ENCODE measurements at places on chromosomes 3 and 15.

DNA sequence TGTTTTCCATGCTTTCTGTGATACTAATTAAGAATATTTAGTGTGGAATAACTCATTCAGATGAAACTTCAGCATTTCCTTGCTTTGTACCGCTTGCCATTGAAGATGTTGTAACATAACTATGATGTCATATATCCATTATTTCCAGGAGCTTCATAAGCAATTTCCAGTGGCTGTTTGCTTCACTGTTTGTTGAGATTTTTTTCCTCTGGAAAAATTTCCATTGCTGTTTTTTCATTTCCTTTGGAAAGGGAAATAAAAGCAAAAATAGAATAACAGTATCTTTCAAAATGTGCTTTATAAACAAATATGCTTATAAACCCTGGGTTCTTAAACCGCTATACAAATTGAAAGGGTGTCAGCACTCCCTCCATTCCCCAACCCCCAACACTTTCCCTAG, 319.6 kb upstream of the SEMA6D start:
- no peak overlapping the region for H3K4me3 ChIP-seq
- no peaks in the 10 kb centered on the region for H3K27me3 ChIP-seq
- H3K4me1 ChIP-seq: no peaks in the 10 kb centered on the region
- H3K27ac ChIP-seq: no peak overlapping the region

GRCh38 chr3:134419214-134419959, 45.1 kb upstream of the AMOTL2 start:
- no peak overlapping the region for H3K4me3 ChIP-seq
- H3K27ac ChIP-seq: no peak overlapping the region

DNA sequence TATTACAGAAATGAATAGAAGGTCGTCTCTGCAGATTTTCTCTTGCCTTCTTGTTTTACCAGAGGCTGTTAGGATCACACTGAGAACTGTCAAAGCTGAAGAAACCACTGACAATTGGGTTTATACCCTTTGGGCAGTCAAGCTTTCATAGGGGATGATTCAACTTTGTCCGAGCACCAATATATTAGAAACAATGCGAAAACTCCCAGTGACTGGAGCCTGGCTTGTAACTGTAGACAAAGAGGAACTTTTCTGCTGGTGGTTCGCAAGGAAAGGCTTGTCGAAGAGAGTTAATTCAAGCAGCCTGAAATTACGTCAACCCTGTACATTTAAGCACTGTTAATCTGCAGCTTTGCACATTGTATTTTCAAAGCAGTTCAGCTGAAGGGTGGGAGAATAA, 193.2 kb upstream of the ZNF385D start:
- H3K27ac ChIP-seq: no peak overlapping the region
- no peaks in the 10 kb centered on the region for H3K4me1 ChIP-seq
- H3K36me3 ChIP-seq: no peaks in the 10 kb centered on the region

GRCh38 chr3:77147836-77148578, 108.1 kb downstream of the ROBO2 start:
- no peak overlapping the region for H3K27ac ChIP-seq
- H3K4me3 ChIP-seq: no peak overlapping the region
- no peaks in the 10 kb centered on the region for H3K36me3 ChIP-seq
- no peaks in the 10 kb centered on the region for H3K27me3 ChIP-seq

DNA sequence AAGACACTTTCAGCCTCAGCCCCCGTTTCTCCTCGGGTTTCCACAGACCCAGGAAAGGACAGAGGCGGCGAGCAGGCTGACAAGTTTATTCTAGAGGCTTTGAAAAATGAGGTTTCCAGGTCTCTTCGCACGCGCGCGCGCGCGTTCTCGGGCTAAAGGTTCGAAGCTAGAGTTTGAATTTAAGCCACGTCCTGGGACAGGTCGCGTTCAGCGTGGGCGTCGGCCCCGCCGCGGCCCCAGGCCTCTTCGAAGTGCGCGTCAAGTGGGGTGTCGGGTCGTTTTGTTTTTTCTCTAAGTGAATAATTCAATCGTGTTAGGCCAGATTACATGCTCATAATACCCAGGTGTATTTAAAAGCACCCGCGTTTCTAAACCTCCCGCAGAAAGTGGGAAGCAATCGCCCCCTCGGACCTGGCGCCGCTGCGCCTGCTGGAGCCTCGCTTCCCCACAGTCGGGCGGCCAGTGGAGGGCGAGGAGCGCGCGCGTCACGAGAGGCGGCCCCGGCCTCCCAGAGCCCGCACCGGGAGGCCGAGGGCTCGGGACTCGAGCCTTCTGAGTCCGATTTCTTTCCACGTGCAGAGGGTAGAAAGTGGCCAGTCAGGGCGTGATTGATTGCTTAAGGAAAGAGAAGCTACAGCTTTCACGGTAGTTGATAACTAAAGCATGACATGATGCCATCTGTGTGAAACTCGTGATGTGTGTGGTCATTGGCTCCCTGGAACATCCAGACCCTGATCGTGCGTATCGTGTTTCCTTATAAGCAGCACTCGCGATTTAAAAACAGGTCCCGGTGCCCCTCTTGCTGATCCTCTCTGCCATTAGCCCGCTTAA, 15.8 kb upstream of the SOX2 start:
- no peak overlapping the region for H3K27ac ChIP-seq
- DNase-seq: no peak
- no peaks in the 10 kb centered on the region for H3K36me3 ChIP-seq

- H3K4me1 ChIP-seq: peaks cover 34% of the 10 kb centered on the region
- peaks cover 6% of the 10 kb centered on the region for H3K27me3 ChIP-seq
- peaks cover 2% of the 10 kb centered on the region for H3K36me3 ChIP-seq
- H3K27ac ChIP-seq: no peak overlapping the region
- H3K4me3 ChIP-seq: peak overlapping the region; percentile 86
These were observed 1.7 kb downstream of the CMTM8 start for GRCh38 chr3:32240159-32240545.

- no peak overlapping the region for H3K27ac ChIP-seq
- no peaks in the 10 kb centered on the region for H3K27me3 ChIP-seq
- H3K4me1 ChIP-seq: no peaks in the 10 kb centered on the region
- DNase-seq: no peak
- no peaks in the 10 kb centered on the region for H3K36me3 ChIP-seq
These were observed 51.3 kb downstream of the HOMER2 start for GRCh38 chr15:82901114-82901805.

DNA sequence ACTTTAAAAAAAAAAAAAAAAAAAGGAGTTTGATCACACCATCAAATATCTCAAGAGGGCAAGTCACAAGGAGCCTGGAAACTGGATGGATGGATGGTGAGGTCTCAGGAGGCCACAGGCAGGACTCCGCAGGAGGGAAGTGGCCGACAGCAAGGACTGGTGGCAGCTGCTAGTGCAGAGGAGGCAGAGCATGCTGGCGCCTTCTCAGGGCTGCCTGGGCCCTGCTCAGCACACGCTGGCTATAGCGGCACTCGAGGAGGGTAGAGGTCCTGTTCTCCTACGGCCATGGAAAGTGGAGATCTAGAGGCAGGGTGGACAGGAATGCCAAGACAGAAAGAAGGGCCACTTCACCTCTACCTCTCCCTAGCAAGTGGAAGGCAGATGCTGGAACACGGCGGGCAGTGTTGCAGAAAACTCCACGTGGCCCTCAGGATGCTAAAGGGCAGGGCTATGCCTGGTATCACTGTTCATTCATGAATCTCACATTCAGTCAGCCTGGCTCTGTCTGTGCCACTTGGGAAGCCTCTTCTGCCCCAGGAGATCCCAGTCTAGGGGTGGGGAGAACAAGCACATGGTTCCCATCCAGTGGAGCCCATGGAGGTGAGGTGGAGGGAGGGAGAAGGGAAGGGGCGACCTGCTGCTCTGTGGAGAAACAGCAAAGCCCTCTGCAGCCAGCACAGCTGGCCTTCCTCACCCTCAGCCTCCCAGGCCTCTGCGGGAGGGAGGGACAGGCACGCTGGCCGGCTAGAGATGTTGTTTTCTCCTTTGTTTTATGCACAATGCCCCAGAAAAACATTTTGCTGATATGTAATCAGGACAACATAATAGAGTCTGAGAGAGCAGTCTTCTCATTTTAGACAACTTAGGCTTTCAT, 71.0 kb downstream of the OXNAD1 start:
- no peak for DNase-seq
- H3K36me3 ChIP-seq: peaks cover 16% of the 10 kb centered on the region
- H3K27ac ChIP-seq: no peak overlapping the region
- no peaks in the 10 kb centered on the region for H3K27me3 ChIP-seq
- H3K4me3 ChIP-seq: no peak overlapping the region

DNA sequence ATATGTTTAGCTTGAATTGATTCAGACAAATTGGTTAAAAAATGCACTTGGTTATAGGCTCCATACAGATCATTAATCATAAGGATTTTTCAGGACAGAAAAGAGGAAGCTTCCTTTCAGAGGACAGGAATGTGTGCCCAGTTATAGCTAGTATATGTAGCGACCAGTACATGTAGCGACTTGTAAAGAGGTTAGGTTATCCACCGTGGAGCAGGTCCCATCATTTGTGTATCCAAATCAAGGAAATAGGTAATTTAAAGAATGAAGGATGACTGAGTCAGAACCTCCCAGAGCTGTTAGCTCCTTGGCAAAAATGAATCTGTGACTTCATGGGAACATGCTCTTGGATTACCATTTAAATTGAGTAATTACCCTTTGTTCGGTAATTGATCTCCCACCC, 15.8 kb upstream of the P2RY12 start:
- no peak overlapping the region for H3K4me3 ChIP-seq
- no peaks in the 10 kb centered on the region for H3K36me3 ChIP-seq
- peaks cover 2% of the 10 kb centered on the region for H3K27me3 ChIP-seq
- DNase-seq: no peak
- H3K4me1 ChIP-seq: no peaks in the 10 kb centered on the region
- no peak overlapping the region for H3K27ac ChIP-seq

DNA sequence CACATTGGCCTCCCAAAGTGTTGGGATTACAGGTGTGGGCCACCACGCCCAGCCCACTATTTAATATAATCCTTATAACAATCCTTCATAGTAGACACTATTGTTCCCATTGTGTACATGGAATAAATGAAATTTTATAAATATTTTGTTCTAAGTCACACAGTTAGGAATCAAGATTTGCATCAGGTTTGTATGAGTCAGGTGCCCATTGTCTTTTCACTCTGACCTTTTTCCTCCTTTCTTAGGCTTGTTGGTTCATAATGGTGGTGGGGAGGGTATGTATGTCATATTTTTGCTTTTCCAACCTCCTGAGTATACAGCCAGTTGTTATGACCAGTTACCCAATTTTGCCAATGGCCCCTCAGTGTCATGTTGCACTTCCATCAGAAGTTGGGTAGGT, 18.0 kb upstream of the SLC30A4 start:
- no peaks in the 10 kb centered on the region for H3K36me3 ChIP-seq
- no peak overlapping the region for H3K27ac ChIP-seq
- DNase-seq: no peak
- H3K4me3 ChIP-seq: no peak overlapping the region

DNA sequence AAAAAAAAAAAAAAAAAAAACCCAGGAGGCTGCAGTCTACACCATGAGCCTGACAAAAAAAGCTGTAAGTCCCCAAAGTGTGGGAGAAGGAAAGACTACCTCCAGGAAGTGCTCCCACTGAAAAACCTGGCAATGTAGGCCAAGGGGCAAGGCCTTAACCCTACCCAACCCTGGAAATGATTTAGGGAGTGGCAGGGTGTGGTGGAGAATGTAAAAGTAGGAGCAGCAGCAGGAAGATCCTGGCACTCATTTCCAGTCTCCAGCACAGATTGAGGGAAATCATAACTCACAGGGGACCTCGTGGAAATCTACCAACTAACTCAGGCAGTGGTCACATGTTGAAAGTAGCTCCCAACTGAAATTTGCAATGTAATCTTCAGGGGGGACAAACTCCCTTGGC, 839.5 kb downstream of the EPHA3 start:
- H3K27me3 ChIP-seq: no peaks in the 10 kb centered on the region
- no peaks in the 10 kb centered on the region for H3K4me1 ChIP-seq
- no peak overlapping the region for H3K27ac ChIP-seq
- no peak for DNase-seq
- H3K36me3 ChIP-seq: no peaks in the 10 kb centered on the region

- peaks cover 6% of the 10 kb centered on the region for H3K36me3 ChIP-seq
- no peaks in the 10 kb centered on the region for H3K27me3 ChIP-seq
- H3K27ac ChIP-seq: no peak overlapping the region
- no peak for DNase-seq
- no peak overlapping the region for H3K4me3 ChIP-seq
- no peaks in the 10 kb centered on the region for H3K4me1 ChIP-seq
These were observed 8.4 kb upstream of the GP5 start for GRCh38 chr3:194407423-194407822.

GRCh38 chr3:133401374-133402135, 1.7 kb downstream of the BFSP2 start:
- no peaks in the 10 kb centered on the region for H3K27me3 ChIP-seq
- H3K4me3 ChIP-seq: no peak overlapping the region
- DNase-seq: no peak
- H3K4me1 ChIP-seq: no peaks in the 10 kb centered on the region

GRCh38 chr3:8738639-8739038, 5.0 kb downstream of the CAV3 start:
- H3K4me3 ChIP-seq: no peak overlapping the region
- no peaks in the 10 kb centered on the region for H3K4me1 ChIP-seq
- H3K27me3 ChIP-seq: no peaks in the 10 kb centered on the region
- no peaks in the 10 kb centered on the region for H3K36me3 ChIP-seq
- H3K27ac ChIP-seq: no peak overlapping the region

DNA sequence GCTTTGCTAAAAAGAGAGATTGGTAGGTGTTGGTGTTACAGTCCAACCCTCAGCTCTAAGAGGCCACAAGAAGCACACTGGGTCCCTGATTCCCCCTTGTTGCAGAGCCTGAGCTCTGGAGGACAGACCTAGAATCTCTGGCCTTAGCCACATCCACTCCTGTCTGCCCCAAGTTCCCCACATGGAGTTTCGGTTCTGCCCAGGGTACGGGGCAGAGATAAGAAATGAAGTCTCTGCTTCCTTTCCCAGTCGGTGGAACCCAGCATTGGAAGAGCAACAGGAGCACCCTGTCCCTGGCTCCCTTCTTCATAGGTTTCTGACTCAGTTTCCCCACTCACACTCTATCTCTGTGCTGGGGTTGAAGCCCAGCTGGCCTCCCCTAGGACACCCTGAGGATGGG, 13.2 kb downstream of the PRR23E start:
- no peaks in the 10 kb centered on the region for H3K36me3 ChIP-seq
- H3K4me1 ChIP-seq: no peaks in the 10 kb centered on the region
- no peak for DNase-seq
- no peak overlapping the region for H3K27ac ChIP-seq

DNA sequence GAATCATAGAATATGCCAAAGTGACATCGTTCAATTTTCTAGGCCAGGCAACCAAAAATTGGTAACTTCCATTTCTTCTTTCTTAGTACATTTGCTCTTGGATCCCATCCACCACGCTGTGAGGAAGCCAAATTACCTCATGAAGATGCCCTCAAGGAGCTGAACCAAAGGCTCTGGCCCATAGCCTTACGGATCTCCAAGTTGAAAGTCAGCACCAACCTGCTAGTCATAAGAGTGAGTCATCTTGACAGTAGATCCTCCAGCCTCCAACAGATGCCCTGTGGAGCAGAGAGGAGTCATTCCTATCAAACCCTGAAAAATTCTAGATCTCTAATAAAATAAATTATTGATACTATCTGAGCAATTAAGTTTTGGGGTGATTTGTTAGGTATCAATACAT, 322.5 kb upstream of the COL8A1 start:
- no peak for DNase-seq
- no peak overlapping the region for H3K4me3 ChIP-seq
- no peaks in the 10 kb centered on the region for H3K4me1 ChIP-seq
- H3K27me3 ChIP-seq: no peaks in the 10 kb centered on the region
- no peak overlapping the region for H3K27ac ChIP-seq

- no peaks in the 10 kb centered on the region for H3K4me1 ChIP-seq
- DNase-seq: no peak
- no peak overlapping the region for H3K4me3 ChIP-seq
These were observed 46.6 kb downstream of the ZFAND6 start for GRCh38 chr15:80106051-80106450.
